Fibroblast of the aortic adventitia (primary cell): ENCODE measurements at places on chromosomes 7 and 10. TPM values are rescaled to one million over a fixed set of nuclear protein-coding genes. Genes with fewer than 3 reads are reported as not detected.

HOXA3 gene
- total RNA-seq = 1.2 and 3.5 TPM in 2 replicates

EVX1 gene
- total RNA-seq = not detected in 2 replicates

DNA sequence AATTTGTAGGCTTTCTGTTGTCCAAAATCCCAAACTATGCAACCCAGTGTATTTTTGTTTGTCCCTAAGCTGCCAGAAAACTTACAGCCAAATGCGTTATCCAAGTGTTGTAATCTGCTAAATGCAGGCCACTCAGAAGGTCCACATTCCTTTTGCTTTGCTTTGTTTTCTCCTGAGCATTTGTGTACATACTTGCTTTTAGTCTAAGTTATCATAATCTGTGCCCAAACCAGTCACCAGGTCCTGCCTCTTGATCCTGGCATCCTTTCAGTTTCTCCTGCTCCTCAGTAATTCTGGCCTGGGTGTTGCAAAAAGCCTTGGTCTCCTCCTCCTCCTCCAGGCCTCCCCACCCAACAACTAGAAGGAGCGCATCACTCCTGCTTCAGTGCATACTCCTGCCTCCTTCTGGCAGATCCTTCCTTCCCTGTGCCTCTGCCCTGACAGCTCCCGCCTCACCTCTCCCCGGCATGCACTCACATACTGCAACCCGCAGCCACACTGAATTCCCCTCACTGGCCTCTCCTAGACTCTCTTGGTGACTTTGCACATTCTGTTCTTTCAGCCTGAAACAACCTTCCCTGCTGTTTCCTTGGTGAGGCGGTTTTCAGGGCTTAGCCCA lies 2.3 kb downstream of the DENND2A start:
- peak; percentile 88 for DNase-seq

GRCh38 chr10:788796-789748 lies 99.6 kb upstream of the DIP2C start:
- DNase-seq = peak; percentile 64

CACNB2 gene
- 0.82 and 2.1 TPM in 2 replicates for total RNA-seq

GRCh38 chr7:46580766-46581165 lies 659.7 kb upstream of the IGFBP3 start:
- DNase-seq = no peak

- peak; percentile 28 for DNase-seq
These were observed 97.9 kb upstream of the MXI1 start for GRCh38 chr10:110109511-110109910.

- DNase-seq = no peak
These were observed 4.5 kb upstream of the GATA3 start for GRCh38 chr10:8049865-8050555.

DNA sequence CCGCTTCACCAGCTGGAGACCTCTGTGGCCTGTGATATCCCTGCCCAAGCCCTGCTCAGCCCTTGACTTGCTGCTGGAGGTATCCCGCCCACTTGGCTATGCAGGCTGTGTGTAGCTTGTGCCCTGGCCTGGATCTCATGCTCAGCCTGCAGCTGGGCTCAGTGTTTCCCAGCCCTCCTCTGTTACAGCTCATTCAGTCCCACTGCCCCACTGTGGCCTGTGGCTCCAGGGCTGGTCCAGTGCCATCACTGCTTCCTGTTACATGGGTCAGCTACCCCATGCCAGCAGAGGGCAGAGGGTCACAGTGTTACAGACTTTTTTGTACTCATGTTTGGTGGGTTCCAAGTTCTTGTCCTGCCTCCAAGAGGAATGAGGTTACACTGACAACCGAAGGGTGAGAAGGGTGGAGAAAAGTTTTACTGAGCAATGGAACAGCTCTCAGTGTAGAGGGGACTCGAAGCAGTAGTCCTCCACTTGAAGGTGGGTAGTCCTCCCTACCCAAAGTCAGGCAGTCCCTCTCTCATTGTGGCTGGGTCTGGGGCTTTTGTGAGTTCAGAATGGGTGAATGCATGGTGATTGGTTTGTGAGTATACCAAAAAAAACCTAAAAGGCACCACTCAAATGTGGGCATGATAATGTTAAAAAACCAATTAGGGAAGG lies 100.4 kb downstream of the ANKRD7 start:
- no peak for DNase-seq

GRCh38 chr7:3552499-3552898 lies 251.4 kb downstream of the SDK1 start:
- DNase-seq = no peak

CTNNA3 gene
- not detected in 2 replicates for total RNA-seq

GRCh38 chr10:75599875-75600648 lies 168.6 kb downstream of the LRMDA start:
- DNase-seq = no peak
